DMS79 (cell line): ENCODE measurements at places on chromosomes 4 and X.

DNA sequence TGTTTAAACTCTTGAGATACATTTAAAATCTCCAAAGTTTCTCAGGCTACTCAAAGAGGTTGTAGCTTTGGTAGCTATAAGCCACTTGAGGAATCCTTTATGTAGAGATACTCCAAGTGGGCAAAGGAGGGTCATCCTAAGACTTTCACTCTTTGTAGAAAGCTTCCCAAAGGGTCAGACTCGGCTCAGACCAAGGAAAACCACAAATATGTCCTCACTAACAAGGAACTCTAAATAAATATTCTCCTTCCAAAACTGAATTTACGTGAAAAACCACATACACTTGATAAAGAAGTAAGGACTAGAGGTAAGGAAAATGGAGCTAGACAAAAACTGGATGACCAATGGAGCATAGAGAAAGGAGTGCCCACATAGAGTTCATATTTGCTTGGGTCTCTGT, 41.7 kb upstream of the DDX60 start:
- DNase-seq: no peak

DNA sequence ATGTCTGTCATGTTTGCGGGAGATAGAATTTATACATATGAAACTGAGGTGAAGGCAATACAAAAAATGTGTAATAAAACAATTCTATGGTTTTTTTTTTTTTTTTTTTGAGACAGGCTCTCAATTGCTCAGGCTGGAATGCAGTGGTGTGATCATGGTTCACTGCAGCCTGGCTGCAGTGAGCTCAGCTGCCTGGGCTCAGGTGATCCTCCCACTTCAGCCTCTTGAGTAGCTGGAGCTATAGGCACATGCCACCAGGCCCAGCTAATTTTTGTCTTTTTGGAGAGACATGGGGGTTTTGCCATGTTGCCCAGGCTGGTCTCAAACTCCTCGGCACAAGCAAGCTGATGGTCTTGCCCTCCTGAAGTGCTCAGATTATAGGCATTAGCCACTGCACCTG, 10.1 kb downstream of the RADX start:
- no peak for DNase-seq

- no peak for DNase-seq
Observed at GRCh38 chrX:127574829-127575228, 477.4 kb downstream of the ACTRT1 start.

DNA sequence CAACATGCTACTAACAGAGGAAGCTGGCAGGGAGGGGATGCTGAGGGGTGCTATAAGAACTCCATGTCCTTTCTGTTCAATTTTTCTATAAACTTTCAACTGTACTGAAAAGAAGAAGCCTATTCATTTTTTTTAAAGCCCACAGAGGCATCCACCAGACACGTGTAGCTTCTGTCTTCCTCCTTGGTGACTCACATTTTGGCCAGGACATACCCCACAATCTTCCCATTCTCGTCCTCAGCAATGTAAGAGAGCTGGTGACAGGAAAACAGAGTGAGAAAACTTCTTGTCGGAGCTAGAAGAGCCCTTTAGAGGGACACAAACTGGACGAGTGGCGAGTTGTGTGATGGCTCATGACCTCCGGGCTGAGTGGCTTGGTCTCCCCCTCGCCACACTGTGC, 1.1 kb downstream of the NAA10 start:
- DNase-seq: no peak

DNA sequence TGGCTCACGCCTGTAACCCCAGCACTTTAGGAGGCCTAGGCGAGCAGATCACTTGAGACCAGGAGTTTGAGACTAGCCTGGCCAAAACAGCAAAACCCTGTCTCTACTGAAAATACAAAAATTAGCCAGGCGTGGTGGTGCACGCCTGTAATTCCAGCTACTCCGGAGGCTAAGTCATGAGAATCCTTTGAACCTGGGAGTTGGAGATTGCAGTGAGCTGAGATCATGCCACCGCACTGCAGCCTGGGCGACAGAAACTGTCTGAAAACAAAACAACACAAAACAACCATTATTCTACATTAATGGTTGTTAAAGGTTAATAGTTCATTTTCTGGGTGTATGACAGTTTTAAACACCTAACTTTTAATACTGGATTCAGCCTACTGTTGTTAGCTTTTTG, 1.6 kb upstream of the SMARCA5 start:
- DNase-seq: no peak

DNA sequence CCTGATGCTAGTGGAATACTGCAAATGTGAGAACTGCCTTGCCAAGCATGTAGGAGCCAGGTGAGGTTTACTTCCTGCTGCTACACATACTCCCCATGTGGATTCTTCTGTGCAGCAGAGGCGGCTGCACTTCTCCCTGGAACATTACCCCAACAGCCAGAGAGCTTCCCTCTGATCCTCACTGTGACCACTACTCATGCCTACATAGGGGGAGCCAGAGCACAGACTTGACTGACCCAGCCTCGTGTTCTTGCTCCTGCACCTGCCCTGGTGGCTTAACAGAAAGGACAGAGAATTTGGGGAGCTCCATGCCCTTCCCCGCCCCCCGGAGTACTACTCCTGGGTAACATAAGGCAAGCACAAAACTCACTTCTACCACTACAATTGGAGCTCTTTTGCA, 38.4 kb downstream of the UGT2A2 start:
- no peak for DNase-seq

- no peak for DNase-seq
Observed at GRCh38 chrX:15916704-15917084, 62.1 kb upstream of the AP1S2 start.

GRCh38 chr4:5906191-5906590, 13.3 kb upstream of the CRMP1 start:
- DNase-seq: no peak

- no peak for DNase-seq
Observed at GRCh38 chr4:153036931-153037482, 100.9 kb downstream of the FHDC1 start.

- DNase-seq: no peak
Observed at GRCh38 chr4:98706200-98706813, 47.9 kb upstream of the TSPAN5 start.

- DNase-seq: no peak
Observed at GRCh38 chrX:106450405-106450804, 161.4 kb upstream of the RADX start.

DNA sequence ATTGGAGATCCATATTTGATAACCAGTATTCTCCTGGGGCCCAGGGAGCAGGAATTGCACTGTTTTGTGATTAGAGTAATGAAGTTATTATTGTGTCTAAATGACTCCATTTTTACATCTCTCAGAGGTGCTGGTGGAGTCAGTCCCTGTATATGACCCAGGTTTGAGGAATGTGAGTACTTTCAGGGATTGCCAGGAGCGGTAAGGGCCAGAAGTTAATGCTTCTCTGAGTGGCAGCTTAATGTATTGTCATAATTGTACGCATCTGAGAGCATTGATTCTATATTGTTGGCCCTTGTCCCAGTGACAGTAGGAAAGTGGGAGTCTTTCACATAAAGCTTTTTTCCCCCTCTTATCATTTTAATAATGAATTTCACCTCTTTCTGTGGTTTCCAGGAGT, 146.2 kb downstream of the GATB start:
- DNase-seq: no peak

- no peak for DNase-seq
Observed at GRCh38 chr4:102352781-102353180, 7.5 kb upstream of the SLC39A8 start.

GRCh38 chrX:7294483-7294882, 146.5 kb upstream of the PUDP start:
- DNase-seq: no peak

DNA sequence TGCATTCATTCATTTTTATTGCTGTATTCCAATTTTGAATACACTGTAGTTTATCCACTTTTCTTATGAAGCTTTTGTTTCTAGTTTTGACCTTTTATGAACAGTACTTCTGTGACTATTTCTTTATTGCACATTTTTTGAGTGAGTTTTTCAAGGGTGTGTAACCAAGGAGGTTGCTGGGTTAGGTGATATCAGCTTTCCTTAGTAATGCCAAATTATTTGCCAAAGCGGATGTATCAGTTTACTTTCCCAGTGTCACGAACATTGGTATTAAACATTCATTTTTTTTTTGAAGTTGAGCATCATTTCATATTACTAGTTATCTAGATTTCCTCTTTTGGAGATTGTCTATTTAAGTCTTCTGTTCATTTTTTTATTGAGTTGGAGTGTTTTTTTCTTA, 32.9 kb downstream of the STIM2 start:
- no peak for DNase-seq

- peak; percentile 17 for DNase-seq
Observed at GRCh38 chr4:6568689-6569332, 6.2 kb upstream of the MAN2B2 start.

- DNase-seq: no peak
Observed at GRCh38 chr4:948936-949300, 16.7 kb downstream of the TMEM175 start.

- DNase-seq: no peak
Observed at GRCh38 chr4:1819816-1820215, 26.7 kb downstream of the FGFR3 start.

DNA sequence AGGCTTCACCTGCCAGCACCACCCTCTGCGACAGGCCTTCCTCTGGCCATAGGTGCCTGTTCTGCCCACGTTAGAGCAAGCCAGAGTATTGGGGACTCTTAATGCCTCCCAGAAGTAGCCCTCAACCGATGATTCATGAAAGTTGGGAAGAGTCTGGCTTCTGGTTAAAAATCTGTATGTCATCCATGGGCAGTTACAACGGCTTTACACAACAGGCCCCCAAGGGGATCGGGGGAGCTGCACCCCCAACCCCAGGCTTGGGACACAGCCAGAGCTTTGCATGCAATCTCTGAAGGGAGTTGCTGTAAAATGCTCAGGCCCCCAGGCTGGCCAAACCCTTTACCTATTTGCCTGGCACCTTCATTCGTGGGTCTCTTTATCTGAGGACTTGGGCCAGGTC, 5.4 kb upstream of the CYTL1 start:
- no peak for DNase-seq
